Gastroesophageal sphincter (tissue), 4 donors: ENCODE measurements at places on chromosomes 7 and 10. TPM values are rescaled to one million over a fixed set of nuclear protein-coding genes. Genes with fewer than 3 reads are reported as not detected.

IGFBP1 gene
- not detected for total RNA-seq

SHOC2 gene
- total RNA-seq: 66.0 TPM

ZNF511 gene
- 22.3 TPM for total RNA-seq

TMEM176A gene
- total RNA-seq: 6.5 TPM

PROSER2 gene
- 1.2 TPM for total RNA-seq

FEZF1 gene
- not detected for total RNA-seq

RTKN2 gene
- not detected for total RNA-seq

BTAF1 gene
- 27.6 TPM for total RNA-seq

CALML3 gene
- total RNA-seq: not detected

LAMB4 gene
- 0.82 TPM for total RNA-seq

CABCOCO1 gene
- total RNA-seq: 1.6 TPM

TET1 gene
- 7.2 TPM for total RNA-seq

BCAP29 gene
- 127 TPM for total RNA-seq

CLCN1 gene
- total RNA-seq: not detected

CHN2 gene
- 9.7 TPM for total RNA-seq

AKR1C8 gene
- not detected for total RNA-seq

ZNF804B gene
- not detected for total RNA-seq

BAMBI gene
- total RNA-seq: 6.0 TPM

ZNF655 gene
- total RNA-seq: 116 TPM

SPDYE18 gene
- 2.3 TPM for total RNA-seq

MRPL32 gene
- 52.1 TPM for total RNA-seq

ITGA8 gene
- 667 TPM for total RNA-seq

LAMB1 gene
- 193 TPM for total RNA-seq

GRID2IP gene
- total RNA-seq: not detected

GSTO2 gene
- 0.16 TPM for total RNA-seq

TMEM26 gene
- total RNA-seq: 0.40 TPM

PNLIP gene
- total RNA-seq: not detected

BMPER gene
- 1.0 TPM for total RNA-seq

C10orf88 gene
- 4.0 TPM for total RNA-seq

TRIL gene
- 3.9 TPM for total RNA-seq

UPK3BL2 gene
- total RNA-seq: 6.1 TPM

DGKB gene
- total RNA-seq: 54.9 TPM

GPR15LG gene
- not detected for total RNA-seq

PUS7 gene
- 14.1 TPM for total RNA-seq

DMBT1 gene
- not detected for total RNA-seq

HOXA7 gene
- 1.6 TPM for total RNA-seq

ASB10 gene
- not detected for total RNA-seq

KLF14 gene
- 0.16 TPM for total RNA-seq

RAMP3 gene
- 57.2 TPM for total RNA-seq

CALD1 gene
- 1,513 TPM for total RNA-seq

AP1S1 gene
- total RNA-seq: 33.6 TPM

PTF1A gene
- not detected for total RNA-seq

SLC16A12 gene
- 1.7 TPM for total RNA-seq
